ENCODE measurements at places on chromosomes 1 and 21.

DNA sequence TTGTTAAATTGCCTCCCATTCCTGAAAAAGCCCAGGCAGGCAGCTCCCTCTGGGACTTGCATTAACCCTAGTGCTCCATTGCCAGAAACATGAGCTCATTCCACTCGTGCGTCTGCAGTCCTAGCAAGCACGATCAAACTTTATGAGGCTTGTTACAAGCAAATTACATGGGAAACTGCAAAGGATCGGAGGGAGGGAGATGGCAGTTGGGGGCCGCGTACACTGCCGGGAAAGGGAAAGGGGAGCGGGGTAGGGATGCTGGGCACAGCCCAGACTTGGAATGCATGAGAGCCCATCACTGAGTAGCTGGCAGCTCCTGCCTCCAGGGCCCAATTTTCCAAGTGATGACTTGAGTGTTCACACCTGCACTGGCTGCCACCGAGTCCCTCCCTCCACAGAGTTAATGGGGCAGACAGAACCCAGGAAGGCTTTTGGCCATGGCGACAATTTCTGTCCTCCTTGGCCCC is 169.9 kb downstream of the BRINP2 start:
- no peak for DNase-seq

DNA sequence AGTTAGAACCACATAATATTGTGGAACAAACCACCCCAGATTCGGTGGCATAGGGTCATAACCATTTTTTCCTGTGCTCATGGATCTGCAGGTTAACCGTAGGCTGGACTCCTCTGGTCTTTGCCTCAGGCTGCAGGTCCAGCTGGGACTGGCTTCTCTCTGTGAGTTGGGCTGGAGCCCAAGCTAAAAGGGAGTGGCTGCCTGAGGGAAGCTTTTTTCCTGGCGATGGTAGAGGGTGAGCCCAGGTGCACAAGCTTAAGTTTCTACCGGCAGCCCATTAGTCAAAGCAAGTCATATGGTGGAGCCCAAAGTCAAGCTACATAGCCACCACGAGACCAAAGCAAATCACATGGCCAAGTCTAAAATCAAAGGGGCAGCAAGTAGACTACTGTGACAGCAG is 13.8 kb downstream of the EPHX4 start:
- DNase-seq: no peak

GRCh38 chr1:163406772-163407171 is 85.0 kb downstream of the NUF2 start:
- DNase-seq: no peak

DNA sequence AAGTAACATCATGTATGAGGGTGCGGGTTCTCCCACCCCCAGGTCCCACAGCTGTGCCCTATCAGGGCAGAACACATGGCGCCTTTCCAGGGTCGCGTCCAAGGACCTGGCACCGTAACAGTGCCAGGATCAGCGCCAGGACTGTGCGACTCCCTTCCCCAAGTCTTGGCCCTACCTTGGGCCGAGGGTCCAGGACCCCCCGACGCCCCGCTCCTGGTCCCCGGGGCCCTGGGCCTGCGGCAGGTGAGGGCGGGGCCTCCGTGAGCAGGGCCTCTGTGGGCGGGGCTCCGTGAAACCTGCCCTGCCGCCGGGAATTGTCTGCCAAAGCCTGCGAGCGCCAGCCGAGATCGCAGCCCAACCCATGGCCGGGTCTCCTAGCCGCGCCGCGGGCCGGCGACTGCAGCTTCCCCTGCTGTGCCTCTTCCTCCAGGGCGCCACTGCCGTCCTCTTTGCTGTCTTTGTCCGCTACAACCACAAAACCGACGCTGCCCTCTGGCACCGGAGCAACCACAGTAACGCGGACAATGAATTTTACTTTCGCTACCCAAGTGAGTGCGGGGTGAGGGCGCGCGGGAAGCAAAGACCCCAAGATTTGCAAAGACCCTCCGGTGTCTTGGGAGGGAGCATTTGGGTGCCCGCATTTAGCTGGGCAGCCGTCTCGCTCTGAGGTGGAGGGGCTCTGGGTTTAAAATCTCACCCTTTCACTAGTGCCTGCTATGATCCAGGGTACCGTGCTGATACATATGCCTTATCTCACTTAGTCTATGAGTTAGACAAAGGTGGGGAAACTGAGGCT is at the start of gene RHBG:
Gene RHBG (plus strand): TSS at position 323 of the 796 bp plus-strand sequence. CDS start 39 bp downstream, at position 362.
- peak; percentile 36 for DNase-seq

- DNase-seq: no peak
These were observed 24.7 kb downstream of the CAPN9 start for GRCh38 chr1:230771773-230772354.

GRCh38 chr1:38026592-38027200 is 14.2 kb downstream of the UTP11 start:
- DNase-seq: no peak

- DNase-seq: no peak
These were observed 54.4 kb upstream of the NEGR1 start for GRCh38 chr1:72336776-72337175.

DNA sequence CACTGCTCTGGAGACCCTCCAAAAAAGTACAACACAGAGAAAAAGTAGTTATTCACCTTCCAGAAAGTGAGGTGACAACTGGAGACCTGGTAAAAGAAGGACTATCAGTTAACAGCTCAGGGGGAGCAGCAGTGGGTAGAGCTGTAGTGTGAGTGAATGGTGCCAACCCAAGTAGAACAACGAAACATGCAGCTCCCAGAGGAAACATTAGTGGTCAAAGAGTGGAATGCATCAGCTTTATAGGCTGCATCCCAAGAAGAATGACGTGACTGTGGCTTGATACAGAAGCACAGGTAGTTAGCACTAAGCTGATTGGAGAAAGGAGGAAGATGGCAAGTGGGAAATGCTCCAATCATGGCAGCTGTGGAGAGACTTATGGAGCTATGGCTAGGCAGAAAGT is 275.7 kb upstream of the CAMK1G start:
- no peak for DNase-seq

GRCh38 chr1:115377411-115377810 is 39.4 kb upstream of the NGF start:
- DNase-seq: no peak
